LoVo (cell line): ENCODE measurements at places on chromosomes 5 and 9.

DNA sequence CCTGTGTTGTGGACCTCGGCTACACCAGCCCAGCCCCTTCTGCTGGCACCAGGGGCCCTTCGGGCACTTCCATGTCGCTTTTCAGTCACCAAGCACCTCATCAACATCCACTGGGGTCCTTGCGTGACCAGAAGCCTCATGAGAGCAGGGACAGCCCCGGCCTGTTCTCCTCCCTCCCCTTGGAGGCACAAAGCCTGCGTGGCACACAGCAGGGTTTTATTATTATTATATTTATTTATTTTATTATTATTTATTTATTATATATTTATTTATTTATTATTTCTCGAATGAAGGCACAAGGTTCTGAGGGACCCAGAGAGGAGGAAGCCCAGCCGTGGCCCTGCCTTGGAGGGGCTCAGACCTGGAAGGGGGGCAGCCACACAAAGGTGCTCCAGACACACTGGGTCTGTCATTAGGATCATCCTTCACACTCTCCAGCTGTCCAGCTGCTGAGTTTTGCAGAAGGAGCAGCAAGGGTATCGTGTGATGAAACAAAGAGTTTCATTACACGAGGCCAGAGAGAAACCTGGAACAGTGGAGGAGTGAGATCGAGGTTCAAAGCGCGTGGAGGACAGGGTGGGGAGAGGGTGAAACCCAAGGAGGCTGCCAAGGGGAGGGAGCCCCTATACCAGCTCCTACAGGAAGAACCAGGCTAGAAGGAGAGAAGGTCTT, 5.2 kb downstream of the VAV2 start:
- no peak for DNase-seq

- DNase-seq, result no peak
Observed at GRCh38 chr5:67306965-67307607, 110.5 kb upstream of the CD180 start.

GRCh38 chr5:179257176-179257682, 88.0 kb downstream of the ADAMTS2 start:
- no peak for DNase-seq

- no peak for DNase-seq
Observed at GRCh38 chr9:106922026-106922425, 59.1 kb downstream of the ZNF462 start.

GRCh38 chr5:31581498-31582099, 49.5 kb downstream of the C5orf22 start:
- DNase-seq, result peak; percentile 63

DNA sequence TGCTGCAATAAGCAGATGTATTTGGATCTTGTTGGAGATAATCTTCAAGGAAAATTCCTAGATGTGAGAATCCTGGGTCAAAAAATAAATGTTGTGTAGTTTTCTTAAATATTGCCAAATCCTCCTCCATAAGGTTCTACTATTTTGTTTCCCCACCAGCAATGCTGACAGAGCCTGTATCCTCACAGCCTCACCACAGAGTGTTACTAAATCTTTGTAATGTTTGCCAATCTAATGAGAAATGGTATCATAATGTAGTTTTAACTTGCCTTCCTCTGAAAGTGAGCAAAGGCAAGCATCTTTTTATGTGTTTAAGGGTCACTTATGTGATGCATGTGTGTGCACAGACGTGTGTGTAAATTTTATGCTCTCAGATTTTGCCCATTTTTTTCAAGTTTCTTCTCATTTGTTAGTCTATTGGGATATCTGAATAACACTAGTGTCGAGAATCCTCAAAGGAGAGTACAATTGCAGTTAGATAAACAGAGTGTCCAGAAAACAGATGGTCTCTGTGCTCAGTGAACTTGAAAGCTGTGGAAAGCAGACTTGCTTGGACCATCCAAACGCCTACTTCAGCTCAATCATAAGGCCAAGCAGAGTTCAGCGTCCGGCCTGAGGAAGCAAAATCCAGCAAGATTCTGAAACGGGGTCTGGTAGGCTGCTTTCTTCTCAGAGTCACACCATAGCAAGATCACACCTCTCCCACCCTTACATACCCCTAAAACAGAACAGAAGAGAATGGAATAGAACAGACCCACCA, 35.7 kb upstream of the UGT3A1 start:
- DNase-seq, result no peak

DNA sequence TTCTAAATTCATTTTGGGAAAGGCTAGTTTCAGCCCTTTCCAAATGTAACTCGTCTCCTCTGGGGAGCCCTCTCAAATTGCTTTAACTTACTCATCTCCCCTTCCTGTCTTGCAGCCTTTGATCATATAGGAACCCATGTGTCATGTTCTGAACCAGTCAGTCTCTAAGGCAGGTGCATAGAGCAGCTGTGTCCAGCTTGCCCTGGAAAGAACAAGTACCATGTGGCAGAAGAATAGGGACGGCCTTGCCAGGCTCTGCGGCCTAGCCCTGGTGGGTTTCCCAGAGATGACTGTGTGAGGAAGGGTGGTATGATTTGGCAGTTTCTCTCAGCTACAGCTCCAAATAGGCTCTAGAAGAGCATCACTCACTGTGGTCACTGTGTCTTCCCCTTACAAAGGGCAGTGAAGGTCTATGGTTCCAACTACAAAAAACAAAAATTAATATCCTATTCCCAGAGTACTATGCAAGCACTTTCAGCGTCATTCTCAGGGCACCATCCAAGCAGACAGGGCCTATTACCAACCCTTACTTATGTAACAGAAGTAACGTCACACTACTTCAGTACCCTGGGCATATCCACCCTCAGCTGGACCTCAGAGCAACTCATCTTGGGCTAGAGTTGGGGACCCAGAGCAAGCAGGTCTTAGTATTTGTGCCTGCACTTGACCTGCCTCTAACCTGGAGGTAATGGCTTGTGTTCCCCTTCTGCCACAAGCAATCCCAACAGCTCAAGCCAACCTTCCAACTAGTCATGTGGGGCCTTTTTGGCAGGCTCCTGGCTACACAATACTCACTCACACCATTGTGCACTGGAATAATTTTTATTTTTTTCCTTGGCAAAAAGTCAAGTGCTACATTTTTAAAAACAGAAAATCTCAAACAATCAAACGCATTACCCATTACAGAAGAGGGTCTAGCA, 37.2 kb upstream of the UBAP2 start:
- DNase-seq, result no peak

DNA sequence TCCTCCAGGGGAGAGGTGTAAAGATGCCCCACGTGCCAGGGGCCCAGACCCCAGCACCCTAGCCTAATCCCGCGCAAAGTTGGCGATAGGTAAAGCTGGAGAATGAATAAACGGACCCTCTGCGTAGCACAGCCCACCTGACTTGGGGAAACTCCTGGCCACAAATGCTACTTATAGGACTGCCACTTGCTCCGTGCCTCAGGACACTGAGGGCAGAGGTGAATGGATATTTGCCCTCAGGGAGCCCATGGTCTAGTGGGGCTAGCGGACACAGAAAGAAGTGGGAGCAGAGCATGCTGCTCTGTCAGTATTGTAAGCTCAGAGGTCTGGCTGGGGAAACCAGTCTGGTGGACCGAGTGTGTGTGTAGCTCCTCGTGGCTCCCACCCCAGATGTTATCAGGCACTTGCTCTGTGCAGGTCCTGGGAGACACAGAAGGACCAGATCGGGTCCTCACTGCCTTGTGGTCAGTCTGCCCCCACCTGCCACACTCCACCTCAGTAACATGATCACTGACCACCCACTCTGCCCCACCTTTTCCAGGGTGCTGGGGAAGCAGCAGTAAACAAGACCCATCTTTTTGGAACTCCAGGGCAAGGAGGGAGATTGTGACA, 841 bp downstream of the GRK6 start:
- no peak for DNase-seq

DNA sequence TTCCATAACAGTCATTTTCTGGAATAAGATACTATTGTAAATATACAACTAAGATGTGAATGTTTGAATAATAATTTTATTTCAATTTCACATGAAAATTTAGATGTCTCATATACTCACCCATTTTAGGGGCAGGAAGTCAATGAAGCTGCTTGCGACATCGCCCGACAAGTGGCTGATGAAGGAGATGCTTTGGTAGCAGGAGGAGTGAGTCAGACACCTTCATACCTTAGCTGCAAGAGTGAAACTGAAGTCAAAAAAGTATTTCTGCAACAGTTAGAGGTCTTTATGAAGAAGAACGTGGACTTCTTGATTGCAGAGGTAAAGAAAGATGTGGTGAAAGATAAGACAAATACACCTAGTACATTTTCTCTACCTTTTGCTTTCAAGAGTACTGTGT, 8.6 kb downstream of the BHMT start:
- no peak for DNase-seq

DNA sequence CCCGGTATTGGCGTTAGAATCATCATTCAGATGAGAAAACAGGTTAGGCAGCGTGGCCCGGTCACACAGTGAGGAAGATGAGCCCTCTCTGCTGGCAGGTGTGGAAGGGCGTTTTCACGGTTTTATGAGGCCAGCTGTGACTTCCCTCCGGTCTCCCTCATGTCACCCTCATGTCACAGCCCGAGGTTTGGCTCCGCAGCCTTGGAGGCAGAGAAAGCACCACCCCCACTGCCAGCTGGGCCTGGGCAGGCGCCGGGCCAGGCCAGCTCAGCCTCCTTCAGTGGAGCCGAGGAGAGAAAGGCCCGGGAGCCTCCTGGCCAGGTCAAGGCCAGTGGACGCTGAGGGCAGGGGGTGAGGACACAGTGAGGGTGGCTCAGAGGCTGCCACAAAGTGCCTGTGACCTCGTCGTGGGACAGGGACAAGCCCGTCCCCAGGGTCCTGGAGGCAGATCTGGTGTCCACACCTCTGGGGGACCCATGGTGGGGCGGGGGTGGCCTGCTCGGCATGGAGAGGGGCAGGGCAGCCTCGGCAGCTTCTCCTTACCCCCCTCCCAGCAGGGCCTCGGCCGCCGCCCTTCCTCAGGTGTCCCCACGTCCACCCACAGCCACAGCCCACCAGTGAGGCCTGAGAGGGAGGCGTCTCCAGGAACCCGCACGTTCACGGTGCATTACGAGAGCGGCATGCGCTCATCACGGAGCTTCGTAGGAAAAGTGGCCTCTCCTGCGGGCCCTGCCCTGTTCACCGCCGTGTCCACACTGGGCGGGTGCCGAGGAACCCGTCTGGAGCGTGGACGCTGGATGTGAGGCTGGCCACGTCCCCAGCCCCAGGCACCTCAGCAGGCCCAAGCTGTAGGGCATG, 32.2 kb downstream of the EXD3 start:
- no peak for DNase-seq

GRCh38 chr9:105425816-105426433, 21.9 kb upstream of the FSD1L start:
- no peak for DNase-seq

GRCh38 chr9:17005056-17005823, 129.6 kb upstream of the CNTLN start:
- no peak for DNase-seq

GRCh38 chr5:89847743-89848142, 561.8 kb downstream of the CETN3 start:
- no peak for DNase-seq

DNA sequence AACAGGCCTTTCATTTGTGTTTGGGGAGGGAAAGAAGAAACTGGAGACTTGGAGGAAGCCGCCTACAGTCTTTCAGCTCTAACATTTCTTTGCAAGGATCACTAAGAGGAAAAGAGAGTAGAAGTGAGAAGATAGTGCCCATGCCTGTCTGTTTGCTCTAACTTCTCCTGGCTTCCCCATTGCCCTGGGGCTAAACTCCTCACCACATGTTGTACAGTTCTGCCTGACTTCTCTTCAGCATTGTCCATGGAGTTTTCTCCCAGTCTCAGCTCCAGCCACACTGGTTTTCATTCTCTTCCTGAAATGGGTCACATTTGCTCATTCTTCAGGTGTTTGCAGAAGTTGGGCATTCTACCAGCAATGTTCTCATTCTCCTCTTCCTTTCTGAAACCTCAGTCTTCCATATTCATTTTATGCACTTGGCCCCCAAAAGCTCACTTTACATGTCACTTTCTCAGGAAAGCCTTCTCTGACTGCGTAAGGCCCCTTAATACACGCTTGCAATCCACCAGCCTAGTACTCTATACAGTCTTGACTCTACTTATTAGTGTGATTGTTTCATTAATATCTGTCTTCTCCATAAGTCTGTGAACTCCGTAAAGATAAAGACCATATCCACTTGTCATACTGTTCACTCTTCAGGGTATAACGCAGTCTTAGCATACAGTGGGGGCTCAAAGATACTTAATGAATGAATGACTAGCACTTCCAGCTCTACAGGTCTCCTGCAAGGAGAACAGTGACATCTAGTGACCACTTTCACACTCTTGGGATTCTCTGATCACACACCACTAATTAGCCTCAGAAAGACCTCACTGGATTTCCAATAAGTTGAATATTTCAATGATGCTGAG, 40.2 kb upstream of the TRIM32 start:
- DNase-seq, result peak; percentile 1

DNA sequence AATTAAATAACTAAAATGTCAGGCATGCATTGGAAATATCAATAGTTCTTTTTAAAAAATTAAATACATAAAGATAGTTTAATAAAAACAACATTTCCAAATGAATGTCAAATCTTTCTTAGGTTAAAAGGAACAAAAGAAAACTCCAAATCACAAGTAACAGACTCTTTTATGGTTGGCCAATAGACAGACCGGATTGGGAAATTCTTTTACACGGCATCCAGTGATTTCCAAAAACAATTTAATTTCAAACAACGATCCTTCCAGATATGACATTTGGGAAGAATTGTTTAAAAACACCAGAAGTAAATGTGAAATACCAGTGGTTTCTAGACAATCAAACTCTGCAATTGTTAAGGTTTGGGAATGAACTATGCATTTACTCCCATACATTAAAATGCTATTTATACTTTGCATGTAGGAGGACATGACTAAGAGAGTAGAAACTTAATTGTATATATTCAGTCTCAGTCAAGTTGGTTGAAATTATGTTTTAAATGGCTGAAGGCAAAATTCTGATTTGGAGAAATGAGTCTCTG, 32.8 kb downstream of the ZNF474 start:
- DNase-seq, result no peak

GRCh38 chr5:90347462-90347861, 62.1 kb downstream of the CETN3 start:
- no peak for DNase-seq
